Activated naive CD8-positive, alpha-beta T cell treated with anti-CD3 and anti-CD28 coated beads for 36 hours (primary cell): ENCODE measurements at places on chromosomes 7 and 10. TPM values are rescaled to one million over a fixed set of nuclear protein-coding genes. Genes with fewer than 3 reads are reported as not detected.

DNA sequence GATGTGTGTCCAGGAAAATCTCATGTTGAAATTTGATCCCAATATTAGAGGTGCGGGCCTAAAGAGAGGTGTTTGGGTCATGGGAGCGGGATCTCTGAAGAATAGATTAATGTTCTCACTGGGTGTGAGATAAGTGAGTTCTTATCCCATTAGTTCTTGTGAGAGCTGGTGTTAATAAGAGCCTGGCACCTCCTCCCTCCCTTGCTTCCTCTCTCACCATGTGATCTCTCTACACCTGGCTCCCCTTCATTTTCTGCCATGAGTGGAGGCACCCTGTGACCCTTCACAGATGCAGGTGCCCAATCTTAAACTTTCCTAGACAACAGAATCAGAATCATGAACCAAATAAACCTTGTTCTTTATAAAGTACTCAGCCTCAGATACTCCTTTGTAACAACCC lies 19.5 kb downstream of the MTPN start:
- no peak for DNase-seq

DNA sequence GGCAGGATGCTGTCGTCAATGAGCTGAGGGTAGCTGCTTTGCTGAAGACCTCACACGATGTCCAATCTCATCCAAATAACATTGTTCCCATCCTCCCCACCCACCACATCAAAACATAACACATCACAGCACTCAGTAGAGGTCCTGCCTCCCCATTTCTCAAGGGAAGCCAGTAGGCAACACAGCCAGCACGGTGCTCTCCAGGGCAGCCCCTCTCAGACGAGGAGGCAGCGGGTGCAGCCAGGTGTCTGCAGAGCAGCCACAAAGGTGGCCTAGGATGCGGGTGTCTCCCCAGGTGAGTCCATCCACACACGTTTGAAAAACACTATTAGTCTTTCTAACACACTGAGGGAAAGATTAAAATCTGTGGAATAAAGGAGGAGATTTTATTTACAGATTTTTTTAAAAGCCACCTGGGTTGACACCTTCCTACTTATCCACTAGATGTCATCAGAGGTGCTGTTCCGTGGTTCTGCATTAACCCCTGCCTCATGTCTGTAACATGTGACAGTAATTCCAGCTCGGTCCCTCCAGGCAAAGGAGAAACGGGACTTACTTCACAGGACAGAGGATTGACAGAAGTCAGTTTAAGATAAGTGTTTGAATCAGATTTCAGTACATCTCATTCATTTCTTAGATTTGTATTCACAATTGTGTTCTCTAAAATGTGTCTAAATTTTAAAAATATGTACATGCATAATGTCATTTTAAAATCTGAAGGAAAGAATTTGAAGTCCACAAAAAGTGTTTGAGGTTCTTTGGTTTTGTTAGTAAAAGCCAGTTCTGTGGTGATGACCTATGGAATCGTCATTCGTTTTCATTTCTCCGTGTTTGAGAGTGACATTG lies 68.0 kb downstream of the LANCL2 start:
- no peak for DNase-seq

DNA sequence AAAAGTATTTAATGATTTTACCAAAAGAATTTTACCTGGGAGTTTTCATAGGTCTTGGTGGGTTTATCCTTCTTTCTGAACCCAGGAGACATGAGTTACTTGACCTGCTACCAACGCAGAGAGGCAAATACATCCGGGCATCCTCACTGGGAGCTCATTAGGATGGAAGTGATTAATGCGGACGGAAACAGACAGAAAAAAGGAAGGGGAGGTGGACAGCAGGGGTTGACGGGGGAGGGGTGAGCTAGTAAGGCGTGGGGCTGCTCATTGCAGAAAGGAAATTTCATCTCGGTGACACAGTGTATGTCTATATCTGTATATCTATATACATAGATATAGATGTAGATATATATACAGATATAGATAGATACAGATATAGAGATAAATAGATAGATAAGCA lies 408.2 kb upstream of the ADARB2 start:
- DNase-seq: no peak

DNA sequence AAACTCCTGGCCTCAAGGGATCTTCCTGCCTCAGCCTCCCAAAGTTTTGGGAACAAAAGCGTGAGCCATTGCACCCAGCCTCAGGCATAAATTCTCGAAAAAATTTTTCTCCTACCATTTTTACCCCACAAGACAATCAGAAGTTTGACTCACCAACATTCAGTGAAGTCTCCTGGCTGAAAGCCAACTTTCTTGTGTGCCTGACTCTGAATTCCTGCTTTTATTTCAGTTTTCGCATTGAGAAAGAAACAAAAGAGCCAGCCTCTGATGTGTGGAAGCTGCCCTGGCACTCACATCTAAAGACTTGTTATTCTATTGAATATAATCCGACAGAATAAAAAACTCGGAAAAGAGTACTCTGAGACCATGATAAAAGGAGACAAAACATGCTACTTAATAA lies 402.9 kb downstream of the MAGI2 start:
- no peak for DNase-seq

- DNase-seq: no peak
Measured at GRCh38 chr7:81367326-81367931, 402.4 kb downstream of the HGF start.

- peak; percentile 78 for DNase-seq
Measured at GRCh38 chr10:68900427-68901104, 549 bp upstream of the DDX50 start.

- no peak for DNase-seq
Measured at GRCh38 chr10:133336118-133336576, 549 bp downstream of the CALY start.

DNA sequence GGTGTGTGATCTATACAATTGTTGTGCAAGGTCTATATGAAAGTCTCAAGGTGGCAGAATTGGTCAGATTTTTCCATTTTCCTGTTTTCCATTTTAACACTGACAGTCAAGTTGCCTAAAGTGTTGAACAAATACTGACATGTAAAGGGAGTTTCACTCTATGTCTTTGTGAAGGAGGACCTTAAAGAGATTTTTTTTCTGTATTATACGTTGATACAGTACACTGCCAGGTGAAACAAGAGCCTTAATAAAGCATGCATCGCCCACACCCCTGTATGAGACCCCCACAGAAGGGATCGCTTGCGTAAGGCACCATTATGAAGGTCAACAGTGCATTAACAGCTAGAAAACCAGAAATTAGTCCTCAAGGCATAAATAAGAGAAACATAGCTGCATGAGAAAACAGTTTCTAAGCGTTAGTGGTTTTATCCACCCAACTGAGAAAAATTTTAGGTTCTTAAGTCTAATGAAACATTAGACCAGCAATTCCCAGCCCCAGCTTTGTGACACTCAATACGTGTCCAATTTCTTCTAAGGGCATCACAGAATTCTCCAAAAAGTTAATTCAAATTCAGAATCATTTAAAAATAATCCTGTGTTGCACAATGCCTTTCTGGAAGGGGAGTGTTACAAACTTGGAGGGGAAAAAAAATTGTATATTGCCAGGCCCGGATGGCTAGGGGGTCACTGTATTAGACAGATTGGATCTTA lies 6.9 kb downstream of the KLF6 start:
- DNase-seq: no peak

GRCh38 chr10:74898201-74898976 lies 72.0 kb downstream of the KAT6B start:
- DNase-seq: no peak

GRCh38 chr10:127012769-127013152 lies 107.5 kb downstream of the DOCK1 start:
- DNase-seq: no peak

DNA sequence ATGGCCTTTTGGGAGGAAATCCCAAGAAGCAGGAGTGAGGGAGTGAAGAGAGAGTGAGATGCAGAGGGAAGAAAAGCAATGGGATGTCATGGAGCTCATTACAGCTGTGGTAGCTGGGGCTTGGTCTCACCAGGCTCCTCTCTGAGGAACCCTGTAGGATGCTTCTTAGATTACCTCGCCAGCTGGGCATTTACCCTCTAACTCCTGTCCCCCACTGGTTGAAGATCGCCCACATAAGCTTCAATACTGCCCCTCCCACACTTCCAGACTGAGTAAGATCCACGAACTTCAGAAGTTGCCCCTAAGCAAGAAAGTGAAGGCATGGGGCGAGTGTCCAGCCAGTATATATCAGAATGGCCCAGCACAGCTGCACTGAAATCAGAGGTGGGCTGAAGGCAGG lies 58.1 kb upstream of the SLC35B4 start:
- no peak for DNase-seq

DNA sequence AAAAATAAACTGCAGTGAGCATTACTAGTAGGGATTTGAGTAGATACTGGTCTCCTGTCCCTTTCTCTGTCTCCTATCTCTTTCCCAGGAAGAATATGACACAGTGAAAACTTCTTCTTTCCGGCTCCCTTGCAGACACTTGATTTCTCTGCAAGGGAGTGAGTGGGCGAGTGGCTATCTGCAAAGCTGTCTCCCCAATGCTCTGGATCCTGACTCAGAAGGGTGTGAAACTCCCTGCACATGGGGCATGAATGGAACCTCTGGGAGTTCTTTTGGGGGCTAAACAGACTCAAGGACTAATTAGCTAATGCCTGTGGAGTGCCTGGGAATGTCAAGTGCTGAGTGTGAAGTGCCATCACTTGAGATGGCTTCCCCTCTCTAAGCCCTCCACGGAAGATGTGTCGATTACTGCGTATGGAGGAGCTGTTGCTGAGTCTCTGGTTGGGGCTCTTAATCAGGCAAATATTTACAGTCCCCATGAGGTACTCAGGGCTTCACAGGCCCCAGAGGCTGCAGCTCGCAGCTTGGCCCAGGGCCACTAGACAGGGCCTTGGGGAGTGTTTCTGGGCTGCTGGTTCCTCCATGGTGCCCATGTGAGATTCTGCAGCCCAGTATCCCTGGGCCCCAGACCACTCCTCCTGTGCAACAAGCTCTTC lies 139.8 kb downstream of the RPS24 start:
- DNase-seq: no peak

DNA sequence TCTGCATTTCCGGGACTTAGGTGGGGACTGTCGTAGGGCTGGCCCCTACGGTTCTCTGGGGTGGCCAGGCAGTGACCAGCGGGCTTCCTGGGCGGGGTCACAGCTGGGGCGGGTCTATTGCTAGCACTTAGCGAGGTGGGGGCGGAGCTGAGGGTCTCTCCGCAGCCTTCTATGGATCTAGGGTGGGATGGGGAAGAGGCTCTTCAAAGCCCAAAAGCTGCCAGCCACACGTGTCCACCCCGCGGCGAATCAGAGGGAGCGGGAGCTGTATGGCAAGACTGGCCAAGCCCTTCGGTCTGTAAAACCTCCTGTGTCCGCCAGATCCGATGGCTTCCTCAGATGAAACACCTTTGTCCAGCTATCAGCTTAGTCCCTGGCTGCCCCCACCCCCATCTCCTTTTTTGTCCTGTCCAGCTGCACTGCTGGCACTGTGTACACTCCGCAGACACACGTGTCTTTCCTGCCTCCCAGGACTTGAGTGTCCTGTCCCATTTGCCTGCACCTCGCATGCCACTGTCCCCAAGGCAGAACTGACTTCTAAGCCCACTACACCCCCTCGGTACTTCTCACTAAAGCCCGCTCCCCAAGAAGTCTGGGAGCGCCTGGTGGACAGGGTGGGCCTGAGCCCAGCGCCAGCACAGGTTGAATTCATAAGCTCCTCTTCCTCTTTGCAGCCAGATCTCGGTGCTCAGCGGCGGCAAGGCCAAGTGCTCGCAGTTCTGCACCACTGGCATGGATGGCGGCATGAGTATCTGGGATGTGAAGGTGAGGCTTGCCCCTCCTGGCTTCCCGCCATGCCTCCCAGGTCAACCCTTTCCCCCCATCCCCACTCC lies 14.8 kb downstream of the PDAP1 start:
- DNase-seq: no peak

DNA sequence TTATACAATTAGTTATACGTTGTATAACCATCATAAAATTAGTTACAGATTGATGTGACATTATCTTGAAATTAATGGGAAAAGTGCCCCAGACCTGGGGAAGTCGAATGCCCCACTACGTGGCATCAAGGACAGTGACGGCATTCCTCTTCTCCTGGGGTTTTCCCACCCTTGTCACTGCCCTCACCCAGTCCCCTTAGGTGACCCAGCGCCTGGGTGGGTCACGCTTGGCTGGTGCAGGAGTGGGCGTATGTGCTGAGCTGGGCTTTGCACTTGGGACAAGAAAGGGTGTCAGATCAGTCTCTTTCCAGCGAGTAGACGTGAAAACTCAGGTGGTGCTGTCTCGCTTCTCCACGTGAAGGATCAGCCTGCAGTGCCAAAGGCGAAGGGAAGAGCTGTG lies 7.6 kb downstream of the FOXK1 start:
- no peak for DNase-seq

DNA sequence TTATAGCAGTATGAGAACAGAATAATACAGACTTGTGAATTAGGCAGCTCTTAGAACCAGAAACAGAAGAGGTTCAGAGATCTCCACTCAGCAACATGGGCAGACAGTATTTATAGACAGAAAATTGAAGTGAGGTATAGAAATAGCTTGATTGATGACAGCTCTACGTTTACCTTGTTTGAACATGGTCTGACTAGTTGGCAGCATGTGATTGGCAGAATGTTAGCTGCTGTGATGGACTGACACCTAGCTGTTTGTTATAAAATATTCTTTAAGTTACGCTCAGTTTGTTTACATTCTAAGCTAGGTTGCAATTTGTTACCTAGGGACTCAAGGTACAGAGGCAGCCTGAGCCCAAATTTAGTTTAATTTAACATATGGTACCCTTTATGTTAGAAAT lies 73.7 kb upstream of the TMEM229A start:
- DNase-seq: no peak

DNA sequence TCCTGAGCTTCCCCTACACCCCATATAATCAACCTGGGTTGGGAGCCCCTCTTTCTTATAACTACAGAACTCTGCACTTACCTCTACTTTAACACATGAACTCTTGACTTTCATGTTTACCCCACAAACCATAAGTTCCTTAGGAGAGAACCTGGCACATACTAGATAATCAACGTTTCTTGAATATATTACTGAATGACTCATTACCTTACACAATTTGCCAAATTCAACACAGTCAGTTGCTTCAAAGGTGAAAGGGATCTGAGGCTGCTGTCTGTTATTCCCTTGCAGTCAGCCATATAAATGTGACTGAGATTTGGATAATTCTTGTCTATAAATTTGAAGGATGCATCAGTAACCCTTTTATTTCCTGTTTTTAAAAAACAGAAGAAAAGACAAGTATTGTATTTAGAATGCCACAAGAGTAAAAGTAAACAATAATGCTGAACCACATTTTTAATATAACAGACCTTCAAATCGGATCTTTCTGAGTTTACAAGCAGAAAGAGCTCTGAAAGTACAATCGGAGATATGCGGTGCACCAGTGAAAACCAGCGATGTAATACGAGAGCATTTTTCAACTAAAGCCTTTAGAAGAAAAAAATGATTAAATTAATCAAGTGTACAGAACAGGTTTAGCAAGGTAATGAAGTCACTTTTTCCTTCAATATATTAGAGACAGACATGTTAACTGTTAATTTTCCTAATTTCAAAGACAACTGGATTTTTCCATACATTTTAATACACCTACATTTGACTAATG lies 29.5 kb upstream of the LRRC17 start:
- no peak for DNase-seq

SORCS1 gene
- not detected for total RNA-seq

SFRP5 gene
- 0.27 TPM for total RNA-seq

PAX4 gene
- not detected for total RNA-seq

PNLIPRP1 gene
- total RNA-seq: not detected

PSAP gene
- 97.0 TPM for total RNA-seq

NYAP1 gene
- 0.29 TPM for total RNA-seq
